Vagina (tissue), 2 donors: ENCODE measurements at places on chromosomes 7 and 10.

GRCh38 chr10:11286261-11286852 is 268.7 kb downstream of the CELF2 start:
- DNase-seq: peak; percentile 9

GRCh38 chr7:20745702-20746101 is 41.0 kb downstream of the SP8 start:
- DNase-seq: no peak

- DNase-seq: no peak
Observed at GRCh38 chr10:129520440-129521080, 53.5 kb downstream of the MGMT start.

DNA sequence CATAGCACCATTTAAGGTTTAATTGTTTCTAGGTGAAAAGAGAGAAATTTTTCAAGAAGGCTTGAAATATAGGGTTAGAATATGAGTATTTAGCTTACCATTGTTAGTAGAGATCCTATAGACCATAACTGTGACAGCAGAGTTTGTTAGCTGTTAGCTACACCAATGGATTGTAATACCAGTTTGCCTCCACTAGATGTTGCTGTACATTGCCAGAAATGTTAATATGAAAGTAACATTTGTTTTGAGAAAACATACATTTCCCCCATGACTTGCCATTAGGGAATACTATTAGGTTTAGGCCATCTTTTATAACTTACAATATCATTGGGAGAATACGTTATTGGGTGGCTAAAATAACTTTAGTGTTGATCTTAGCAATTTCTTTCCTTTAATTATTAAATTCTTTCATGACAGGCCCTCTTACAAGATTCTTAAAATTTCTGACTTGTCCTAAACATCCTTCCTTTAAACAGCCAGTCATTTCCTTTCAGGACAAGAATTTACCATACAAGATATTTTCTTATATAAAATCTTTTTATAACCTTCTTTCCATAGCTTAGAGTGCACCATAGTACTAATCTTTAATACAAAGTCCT is 39.5 kb downstream of the ZNF117 start:
- DNase-seq: no peak

GRCh38 chr10:4945766-4946717 is 17.2 kb upstream of the AKR1C1 start:
- DNase-seq: no peak

- no peak for DNase-seq
Observed at GRCh38 chr7:156638443-156639077, 2.0 kb upstream of the RNF32 start.

DNA sequence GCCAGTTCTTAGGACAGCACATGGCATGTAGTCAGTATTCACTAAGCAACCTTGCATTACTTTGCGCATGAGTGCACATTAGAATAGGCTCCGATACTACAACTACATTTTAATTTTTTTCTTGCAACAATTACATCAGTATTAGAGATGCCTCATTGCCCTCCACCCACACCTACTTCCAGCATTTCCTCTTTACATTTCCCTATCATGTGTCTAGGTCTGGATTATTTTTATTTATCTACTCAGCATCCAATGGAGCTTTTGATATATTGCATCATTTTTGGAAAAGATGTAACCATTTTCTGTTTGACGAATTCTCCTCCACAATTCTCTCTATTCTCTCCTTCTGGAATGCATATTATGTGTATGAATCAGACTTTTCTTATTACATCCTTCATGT is 258.2 kb upstream of the GLI3 start:
- DNase-seq: no peak

DNA sequence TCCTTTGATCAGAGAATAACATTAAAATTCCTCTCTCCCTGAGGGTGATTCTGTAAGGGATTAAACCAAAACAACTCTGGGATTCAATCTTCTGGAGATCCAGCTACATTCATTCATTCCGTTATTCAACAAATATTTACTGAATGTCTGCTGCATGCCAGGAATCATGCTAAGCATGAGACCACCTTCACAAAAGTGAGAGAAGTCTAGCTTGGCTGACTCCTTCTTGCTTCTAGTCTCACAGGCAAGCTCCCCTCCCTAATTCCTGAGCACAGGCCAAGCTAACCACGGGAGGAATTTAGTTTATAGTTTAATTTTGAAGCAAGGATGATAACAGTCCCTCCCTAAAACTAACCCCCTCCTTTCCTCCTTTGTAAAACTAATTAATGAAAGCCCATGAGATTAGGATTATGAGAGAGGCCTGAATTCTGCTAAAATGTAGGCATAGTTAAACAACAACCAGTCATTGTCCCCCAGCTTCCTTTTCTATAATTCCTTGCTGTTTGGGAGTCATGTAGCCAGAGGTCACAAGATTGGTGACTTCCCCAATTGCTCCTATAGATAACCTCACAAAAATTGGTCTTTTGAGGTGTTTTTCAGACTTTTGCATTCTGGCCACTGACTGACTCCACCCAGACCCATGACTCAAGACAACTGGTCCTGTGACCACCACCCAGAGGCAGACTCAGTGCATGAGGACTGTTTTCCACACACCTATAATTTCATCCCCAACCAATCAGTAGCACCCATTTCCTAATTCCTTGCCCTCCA is 113.5 kb downstream of the ITGB8 start:
- DNase-seq: no peak

- no peak for DNase-seq
Observed at GRCh38 chr7:46366526-46366925, 445.5 kb upstream of the IGFBP3 start.
